ENCODE measurements at places on chromosomes 5 and 9.
A peak's percentile ranks its signal among the peaks of the same experiment; 100 is the strongest.

GRCh38 chr9:136410500-136411287 lies at the start of the genes ENTR1 and PMPCA:
Gene ENTR1, minus strand, starts transcription at chr9:136410614. Its CDS starts 217 bp downstream, at chr9:136410397.
Gene PMPCA, plus strand, starts transcription at chr9:136410658. Its CDS starts 11 bp downstream, at chr9:136410669.
- no peaks in the 10 kb centered on the region for H3K27me3 ChIP-seq
- peak within 1 kb of the TSS; percentile 84 for H3K27ac ChIP-seq
- peaks cover 53% of the 10 kb centered on the region for H3K36me3 ChIP-seq
- H3K4me3 ChIP-seq, result peak within 1 kb of the TSS; percentile 87
- H3K4me1 ChIP-seq, result peaks cover 30% of the 10 kb centered on the region

DNA sequence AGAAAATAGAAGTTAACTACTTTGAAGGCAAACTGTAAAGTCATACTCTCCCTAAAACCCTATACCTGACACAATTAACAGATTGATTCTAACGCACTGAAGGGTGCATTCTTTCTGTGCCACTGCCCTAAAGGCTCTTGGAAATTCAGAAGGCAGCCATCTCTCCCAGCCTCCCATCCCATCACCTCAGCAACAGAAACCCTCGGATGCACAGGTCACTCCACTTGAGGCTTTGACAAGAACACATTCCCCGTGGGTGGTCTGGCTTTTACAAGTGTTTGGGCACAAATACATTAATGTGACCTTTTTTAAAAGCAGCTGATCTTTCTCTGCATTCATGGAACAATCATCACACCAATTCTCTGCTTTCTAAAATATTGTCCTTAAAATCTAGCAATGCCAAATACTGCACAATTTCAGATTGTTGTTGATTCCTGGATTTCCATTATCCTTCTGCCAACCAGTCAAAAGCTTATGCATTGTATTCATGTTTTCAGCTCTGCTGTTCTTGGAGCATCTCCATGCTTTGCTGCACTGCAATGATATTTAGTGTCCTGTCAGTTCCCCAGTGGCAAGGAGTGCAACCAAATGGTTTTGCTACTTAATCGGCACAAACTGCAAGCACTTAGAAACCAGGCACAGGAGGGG lies 175.6 kb downstream of the TMEM161B start:
- no peak overlapping the region for H3K4me3 ChIP-seq
- no peaks in the 10 kb centered on the region for H3K36me3 ChIP-seq
- H3K27me3 ChIP-seq, result no peaks in the 10 kb centered on the region
- H3K4me1 ChIP-seq, result no peaks in the 10 kb centered on the region

DNA sequence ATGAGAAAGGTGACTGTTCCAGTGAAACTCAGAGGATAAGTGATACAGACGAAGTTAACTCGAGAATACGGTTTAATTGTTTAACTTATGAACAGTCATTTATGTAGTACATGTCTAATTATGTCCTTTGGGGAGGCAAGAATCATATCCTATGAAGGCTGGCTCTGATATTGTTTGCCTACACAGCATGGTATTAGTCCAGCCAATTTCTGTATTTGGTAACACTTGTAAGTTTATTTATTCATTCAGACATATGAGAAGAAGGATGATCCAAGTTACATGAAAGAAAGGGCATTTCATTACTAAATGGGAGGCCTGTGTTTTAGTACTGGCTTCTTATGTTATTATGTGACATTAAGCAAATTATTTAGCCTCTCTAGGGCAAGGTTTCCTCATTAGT lies 199.7 kb downstream of the NNT start:
- H3K27ac ChIP-seq, result no peak overlapping the region
- H3K36me3 ChIP-seq, result no peaks in the 10 kb centered on the region
- H3K4me1 ChIP-seq, result no peaks in the 10 kb centered on the region
- H3K4me3 ChIP-seq, result no peak overlapping the region

DNA sequence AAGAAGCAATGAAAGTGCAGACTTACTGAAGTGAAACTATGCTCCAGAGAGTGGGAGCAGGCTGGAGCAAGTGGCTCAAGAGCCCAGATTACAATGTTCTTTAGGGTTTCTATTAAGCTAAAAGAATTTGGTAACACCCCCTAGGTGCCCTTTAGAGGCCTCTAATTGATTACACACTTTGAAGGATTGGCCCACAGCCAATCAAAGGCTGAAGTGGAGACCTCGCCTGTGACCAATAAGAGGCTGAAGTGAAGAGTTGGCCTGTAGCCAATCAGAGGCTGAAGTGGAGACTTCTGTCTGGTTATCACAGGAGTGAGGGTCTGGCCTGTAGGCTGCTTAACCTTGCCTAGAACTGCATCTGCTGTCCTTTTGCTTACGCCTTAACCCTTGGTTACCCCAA lies 46.7 kb upstream of the SPATA31C2 start:
- no peak for DNase-seq
- H3K27ac ChIP-seq, result no peak overlapping the region
- no peaks in the 10 kb centered on the region for H3K4me1 ChIP-seq
- peaks cover 3% of the 10 kb centered on the region for H3K27me3 ChIP-seq

DNA sequence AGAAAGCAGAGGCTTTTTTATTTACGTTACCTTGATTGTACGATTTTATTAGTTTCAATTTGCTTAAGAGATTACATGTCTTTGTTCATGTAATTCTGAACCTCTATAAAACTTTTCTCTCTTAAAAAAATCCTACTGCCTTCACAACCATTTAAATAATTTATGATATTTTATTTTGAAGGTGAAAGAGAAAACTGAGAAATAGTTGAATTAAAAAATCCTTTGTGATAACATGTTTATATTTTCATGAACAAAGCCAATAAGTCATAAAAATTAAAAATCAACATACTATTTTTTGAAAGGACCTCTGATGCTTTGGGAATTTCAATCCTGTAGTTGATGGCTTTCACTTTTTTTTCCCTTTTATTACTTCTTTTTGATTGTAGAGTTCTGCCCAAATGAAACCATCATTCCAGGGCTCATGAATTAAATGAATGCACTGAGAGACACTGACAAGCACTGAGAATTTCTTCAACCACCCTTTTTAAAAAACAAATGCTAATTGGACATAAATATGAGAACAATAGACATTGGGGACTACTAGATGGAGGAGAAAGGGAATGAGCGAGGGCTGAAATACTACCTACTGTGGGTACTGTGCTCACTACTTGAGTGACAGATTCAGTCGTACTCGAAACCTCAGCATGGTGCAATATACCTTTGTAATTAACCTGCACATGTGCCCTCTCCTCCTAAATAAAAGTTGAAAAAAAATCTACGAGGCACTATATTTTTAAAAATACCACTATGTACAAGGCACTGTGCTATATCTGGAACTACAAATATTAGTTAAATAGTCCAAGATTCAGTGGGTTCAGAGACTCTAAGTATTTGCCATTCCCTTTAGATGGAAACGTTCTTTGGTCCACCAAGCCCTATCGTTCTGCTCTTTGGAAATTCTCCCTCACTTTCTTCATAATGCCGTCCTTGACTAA lies 5.9 kb downstream of the CDKN2A start:
- no peak for DNase-seq
- H3K4me3 ChIP-seq, result no peak overlapping the region
- no peaks in the 10 kb centered on the region for H3K4me1 ChIP-seq
- peaks cover 5% of the 10 kb centered on the region for H3K27me3 ChIP-seq

DNA sequence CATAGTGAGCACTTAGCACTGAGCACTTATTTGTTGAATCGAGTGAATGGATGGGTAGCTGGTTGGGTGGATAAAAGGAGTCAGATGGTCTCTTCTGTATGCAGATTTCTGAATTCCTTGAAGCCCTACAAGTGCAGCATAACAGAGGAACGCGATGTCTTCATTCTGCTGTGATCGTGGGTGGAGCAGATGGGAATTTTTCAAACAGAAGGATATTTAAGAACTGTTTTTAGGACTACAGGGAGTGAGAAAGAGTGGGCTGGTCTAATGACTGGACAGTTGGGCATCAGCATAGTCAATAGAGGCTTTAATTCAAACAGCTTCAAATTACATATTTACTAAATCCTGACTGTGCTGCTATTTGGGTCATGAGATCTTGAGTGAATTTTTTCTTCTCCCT lies 253.2 kb downstream of the CEMIP2 start:
- no peaks in the 10 kb centered on the region for H3K27me3 ChIP-seq
- H3K27ac ChIP-seq, result no peak overlapping the region
- no peak overlapping the region for H3K4me3 ChIP-seq
- DNase-seq, result no peak
